ENCODE measurements at places on chromosomes 11 and 22.

DNA sequence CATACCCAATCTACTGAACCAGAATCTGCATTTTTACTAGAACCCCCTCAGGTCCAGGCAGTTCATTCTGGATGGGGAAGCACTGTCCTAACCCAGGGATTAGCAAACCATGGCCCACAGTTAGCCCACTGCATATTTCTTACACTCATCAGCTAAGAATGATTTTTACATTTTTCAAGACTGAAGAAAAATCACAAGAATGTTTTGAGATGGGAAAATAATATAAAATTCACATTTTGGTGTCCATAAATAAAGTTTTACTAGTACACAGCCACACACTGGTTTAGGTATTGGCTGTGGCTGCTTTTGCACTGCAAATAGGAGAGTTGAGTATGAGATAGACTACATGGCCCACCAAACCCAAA, 59.4 kb downstream of the PPFIBP2 start:
- no peak for DNase-seq

GRCh38 chr11:13674799-13675509, 6.5 kb downstream of the FAR1 start:
- no peak for DNase-seq

DNA sequence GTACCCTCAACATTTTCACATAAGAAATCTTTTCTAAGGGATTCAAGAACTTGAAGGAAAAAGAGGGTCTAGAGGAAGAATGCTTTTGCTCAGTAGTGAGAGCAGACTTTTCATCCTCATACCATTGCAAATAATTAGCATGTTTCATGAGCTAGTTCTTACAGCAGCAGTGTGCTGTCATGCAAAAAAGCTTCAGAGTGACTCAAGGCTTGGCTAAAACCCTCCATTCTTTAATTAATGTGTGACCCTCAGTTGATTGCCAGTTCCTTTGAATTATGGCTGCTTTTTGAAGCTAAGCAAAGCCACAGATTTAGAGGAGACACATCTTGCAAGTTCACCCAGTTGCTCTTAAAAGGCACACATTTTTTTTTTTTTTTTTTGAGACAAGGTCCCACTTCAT, 36.6 kb upstream of the PCF11 start:
- no peak for DNase-seq

GRCh38 chr11:120613264-120614226, 102.0 kb downstream of the GRIK4 start:
- no peak for DNase-seq

DNA sequence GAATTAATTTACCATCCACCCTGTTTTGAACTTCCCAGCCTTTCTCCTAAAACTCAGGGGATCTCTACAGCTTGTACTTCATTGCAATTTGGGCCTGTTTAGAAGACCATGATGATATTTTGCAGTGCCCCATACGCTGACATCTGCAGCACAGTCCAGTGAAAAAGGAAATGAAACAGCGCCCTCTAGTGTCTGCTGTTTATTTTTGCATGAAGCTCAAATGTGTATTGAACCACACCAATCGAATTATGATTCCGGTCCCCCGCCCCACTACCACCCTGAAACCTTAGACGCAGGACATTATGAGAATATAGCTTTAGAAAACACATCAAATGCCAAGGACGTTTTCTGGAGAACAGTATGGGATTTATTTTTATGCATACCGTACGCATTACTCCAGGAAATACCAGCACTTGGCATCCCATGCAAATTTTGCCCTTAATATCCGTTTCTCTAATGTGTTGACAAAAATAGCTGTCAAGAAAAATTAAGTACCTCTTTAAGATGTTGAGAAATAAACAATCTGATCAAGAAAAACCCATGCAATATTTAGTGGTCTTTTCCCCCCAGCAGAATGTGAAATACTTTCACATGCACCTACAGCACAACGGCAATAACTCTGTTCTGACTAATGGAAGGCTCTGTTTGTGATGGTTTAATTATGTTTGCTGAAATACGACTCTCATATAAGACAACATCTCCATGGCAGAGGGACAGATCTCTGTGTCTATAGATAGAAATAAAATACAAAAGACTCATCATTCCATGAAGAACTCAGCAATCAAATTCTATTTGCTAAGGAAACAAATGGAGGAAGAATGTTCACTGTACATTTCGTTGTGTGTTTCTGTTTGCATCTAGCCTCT, 93.9 kb downstream of the TECTA start:
- DNase-seq, result peak; percentile 3

DNA sequence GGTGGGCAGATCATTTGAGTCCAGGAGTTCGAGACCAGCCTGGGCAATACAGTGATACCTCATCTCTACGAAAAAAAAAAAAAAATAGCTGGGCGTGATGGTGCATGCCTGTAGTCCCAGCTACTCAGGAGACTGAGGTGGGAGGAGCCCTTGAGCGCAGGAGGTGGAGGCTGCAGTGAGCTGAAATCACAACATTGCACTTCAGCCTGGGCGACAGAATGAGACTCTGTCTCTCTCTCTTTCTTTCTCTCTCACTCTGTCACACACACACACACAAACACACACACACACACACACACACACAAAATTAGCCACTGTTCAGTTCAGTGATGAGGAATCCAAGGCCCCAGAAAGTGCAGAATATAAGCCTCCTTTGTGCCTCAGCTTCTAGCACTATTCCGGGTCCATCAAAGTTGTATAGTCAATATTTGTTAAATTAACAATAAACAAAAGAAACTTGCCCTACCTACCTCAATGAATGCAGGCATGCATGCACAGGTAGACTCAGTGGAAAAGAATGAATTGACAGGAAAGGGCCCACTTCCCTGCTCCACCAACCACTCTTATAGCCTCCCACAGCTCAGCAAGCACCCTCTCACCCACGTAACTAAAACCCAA, 3.9 kb upstream of the SMIM35 start:
- no peak for DNase-seq

DNA sequence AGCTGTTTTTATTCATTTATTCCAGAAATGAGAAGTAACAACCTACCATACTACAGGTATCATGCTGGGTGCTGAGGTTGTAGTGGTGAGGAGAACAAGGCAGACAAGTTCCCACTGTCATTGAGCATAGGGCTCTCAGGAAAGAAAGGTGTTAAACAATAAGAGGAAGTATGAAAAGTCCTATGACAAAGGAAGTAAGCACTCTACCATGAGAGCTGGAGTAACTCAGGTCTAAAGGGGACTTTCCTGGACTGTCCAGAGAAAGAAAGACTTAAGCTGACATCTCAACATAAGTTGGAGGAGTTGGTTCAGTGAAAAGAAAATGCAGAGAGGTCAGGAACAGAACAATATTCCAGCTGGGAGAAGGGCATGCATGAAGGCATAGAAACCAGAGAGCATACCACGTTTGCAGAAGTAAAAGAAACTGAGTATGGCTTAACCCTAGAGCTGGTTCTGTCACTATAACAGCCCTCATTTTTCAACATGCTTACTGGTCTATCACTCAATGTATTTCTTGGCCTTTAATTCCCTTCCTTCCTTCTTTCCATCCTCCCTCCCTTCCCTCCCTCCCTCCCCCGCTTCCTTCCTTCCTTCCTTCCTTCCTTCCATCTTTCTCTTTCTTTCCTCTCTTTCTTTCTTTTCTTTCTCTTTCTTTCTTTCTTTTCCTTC, 137.8 kb upstream of the BDNF start:
- DNase-seq, result no peak

- DNase-seq, result no peak
Measured at GRCh38 chr11:133277886-133278285, 254.4 kb downstream of the OPCML start.

DNA sequence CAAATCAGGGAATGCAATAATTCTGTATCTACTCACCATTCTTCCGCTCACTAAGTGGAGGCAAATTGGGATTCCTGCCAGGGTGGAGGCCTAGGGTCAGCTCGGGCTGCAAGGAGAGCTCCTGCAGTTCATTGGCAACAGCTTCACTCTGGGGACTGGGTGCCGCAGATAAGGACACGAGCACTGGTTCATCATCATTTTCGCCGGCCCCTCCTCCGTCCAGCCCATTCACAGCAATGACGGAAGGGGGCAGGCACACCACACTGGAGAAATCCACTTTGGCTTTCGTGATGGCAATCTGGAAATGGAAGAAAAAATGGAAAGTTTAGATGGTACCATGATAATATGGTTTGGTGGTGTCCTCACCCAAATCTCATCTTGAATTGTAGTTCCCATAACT, 84.4 kb downstream of the MRTFA start:
- DNase-seq, result no peak

- DNase-seq, result no peak
Measured at GRCh38 chr11:38305682-38306081, 1707.6 kb upstream of the RAG2 start.

DNA sequence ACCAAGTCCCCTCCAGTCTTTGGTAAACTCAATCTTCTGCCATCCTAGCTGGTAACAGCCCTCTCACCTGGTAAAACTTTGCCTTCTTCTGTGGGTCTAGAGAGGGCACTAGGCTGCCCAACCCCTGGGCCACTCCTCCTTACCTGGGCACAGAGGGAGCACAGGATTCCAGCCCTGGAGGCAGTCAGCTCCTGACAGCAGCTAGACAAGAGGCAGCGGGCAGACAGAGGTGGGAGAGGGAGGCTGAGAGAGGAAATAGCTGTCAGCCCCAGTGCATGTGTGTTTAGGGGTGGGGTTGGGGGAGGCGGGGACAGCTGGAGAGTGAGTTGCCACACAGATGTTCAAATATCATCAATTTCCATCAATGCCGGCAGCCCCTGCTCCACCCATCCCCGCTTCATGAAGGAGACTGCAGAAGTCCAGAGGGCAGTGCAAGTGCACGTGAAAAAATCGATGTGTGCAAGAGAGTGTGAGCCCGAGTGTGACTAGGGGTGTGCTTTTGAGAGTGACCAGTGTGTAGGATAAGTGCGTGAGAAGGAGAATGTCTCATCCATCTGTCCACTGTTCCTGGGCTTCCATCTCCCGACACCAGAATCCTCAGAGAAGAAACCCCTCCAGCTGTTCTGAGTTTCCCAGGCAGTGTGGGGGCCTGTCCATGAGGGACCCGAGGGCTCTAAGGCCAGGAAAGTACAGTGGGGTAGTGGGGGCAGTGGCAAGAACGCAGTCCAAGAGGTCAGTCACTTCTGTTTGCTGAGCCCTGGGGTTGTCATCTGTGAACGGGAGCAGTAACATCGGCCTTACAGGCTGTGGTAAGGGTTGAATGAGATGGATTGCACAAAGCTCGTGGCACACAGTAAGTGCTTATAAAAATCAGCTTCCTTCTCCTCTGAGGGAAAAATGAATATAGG, at the start of gene PTGDR2:
PTGDR2 (minus strand) TSS at position 225 of the 908 bp plus-strand sequence. CDS start 2,228 bp downstream, outside the sequence.
- no peak for DNase-seq

DNA sequence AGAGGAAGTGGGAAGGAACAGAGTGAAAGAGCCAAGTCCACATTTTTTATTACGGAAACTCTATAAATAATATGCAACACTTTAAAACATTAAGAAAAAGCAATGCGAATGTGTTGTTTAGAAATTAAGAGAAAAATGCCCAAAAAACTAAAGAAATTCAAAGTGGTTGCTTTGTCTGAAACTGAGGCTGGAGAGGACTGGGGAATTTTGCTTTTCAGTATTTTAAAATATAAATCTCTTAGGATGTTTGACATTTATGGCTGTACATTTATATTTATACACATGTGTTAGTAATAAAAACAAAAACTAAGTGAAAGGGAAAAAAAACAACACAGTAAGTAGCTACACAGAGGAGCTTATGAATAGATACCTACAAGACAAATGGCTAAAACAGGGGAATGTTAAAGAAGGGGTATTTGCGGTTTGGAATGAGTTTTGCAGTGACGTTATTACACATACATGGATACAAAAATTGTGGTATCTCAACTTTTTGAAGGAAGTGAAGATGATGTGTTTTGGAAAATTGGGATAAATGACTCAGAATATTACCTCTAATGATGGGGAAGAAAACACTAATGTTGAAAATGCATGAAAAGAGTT, 97.0 kb upstream of the DRD2 start:
- DNase-seq, result no peak

DNA sequence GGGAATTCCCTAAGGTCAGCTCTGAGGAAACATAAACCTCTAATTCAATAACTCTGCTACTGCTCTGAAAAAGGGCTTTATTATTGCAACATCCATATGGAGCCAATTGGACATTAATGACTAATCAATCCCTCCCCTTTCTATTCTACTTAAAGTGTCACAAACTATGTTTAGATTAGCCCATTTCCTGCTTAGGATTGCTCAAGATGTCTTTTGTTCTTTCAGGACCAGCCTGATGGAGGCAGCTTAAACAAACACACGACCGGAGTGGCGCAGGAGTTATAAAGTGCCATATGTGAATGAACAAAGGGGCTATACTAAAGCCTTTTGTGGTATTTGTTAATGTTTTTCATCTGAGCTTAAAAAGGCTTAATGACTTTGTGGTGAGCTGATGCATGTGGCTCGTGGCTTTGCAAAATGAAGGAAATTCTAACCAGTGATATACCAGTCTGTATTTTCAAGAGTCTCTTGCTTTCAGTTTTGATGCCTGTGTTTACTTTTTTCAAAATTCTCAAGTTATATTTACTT, 354.4 kb downstream of the SOX6 start:
- no peak for DNase-seq

- DNase-seq, result no peak
Measured at GRCh38 chr11:7576726-7577290, 63.0 kb downstream of the PPFIBP2 start.

- no peak for DNase-seq
Measured at GRCh38 chr11:32960553-32961164, 55.0 kb upstream of the DEPDC7 start.

DNA sequence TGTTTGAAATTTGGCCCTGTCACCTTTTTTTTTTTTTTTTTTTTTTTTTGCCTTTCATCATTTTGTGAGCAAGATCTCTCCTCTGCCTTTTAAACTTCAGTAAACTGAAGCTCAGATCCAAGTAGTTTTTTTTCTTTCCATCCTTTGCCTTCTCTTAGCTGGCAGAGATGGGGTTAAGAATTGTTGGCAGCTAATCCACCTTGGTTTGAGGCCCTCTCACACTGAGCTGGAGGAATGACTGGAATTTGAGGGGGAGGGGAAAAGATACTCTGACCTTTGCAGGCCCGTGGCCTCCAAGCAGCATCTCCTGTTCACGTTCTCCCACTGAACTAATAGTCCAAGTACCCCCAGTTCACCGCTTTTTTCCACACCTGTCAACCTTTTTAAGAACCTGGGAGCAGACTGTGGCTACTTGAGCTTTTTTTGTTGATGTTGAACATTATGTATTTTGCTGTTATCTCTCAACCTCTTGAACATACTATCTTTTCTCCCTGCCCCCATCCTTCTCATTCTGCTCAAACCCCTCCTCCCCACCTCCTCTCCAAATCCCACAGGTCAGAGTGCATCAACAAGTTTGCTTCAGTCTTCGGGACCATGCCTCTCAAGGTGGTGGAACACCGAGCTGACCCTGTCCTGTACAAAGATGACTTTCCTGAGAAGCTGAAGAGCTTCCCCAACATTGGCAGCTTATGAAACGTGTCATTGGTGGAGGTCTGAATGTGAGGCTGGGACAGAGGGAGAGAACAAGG, 66.2 kb downstream of the ALX4 start:
- DNase-seq, result no peak

DNA sequence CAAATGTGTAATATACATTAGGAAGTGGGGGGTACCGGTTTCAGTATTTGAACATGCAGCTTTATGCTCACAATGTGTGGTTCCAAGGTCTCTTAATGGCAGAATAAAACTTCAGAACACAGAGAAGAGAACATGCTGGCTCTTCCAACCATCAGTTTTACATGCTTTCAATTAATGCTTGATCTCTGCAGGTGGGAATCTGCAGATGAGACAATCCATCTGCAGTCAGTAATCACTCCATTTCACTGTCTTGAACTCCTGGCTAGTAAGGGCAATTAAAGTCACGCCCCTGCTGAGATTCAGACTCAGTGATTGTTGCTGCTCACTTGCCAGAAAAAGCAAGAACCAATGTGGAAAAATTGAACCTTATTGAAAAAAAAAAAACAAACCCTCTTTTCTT, 945.7 kb downstream of the DLG2 start:
- no peak for DNase-seq

Data from CD4-positive, alpha-beta T cell treated with Interferon gamma for 1 hour (primary cell).